ENCODE measurements at places on chromosomes 6 and 20.

GRCh38 chr20:50195524-50196120, 5.0 kb downstream of the CEBPB start:
- DNase-seq = no peak

- DNase-seq = no peak
Measured at GRCh38 chr20:54132612-54133433, 41.0 kb downstream of the CYP24A1 start.

GRCh38 chr6:99013145-99013544, 65.4 kb upstream of the FBXL4 start:
- DNase-seq = no peak

GRCh38 chr6:21284706-21285105, 308.8 kb upstream of the SOX4 start:
- DNase-seq = no peak

DNA sequence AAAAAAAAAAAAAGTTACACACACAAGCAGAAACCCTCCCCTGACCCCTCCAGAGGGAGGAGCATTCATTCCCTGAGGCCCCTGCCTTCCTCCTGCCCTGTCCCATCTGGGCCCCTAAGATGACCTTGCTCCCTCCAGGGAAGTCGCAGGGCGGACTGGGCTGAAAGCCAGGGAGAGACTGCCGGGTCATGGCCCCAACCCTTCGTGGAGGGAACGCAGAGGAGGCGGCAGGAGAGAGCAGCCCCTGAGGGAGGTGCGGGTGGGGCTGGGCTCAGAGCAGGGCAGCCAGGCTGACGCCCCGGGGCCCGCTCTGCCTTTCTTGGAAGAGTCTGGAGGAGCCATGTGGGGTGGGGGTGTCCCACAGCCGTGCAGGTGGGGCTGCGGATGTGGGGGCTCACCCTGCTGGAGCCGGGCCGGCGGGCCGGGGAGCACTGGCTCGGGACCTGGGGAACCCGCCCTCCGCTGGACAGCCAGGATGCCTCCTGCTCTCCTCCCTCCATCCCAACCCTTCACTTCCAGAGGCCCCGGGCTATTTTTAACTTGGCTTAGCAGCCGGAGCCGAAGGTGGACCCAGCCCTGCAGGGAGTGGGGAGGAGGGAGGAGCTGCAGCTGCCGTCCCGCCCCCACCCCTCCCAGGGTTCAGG, 15.0 kb upstream of the ABHD16B start:
- DNase-seq = no peak

GRCh38 chr6:123064038-123064437, 68.0 kb downstream of the CLVS2 start:
- DNase-seq = no peak

GRCh38 chr20:24828992-24829648, 119.9 kb upstream of the CST7 start:
- no peak for DNase-seq

DNA sequence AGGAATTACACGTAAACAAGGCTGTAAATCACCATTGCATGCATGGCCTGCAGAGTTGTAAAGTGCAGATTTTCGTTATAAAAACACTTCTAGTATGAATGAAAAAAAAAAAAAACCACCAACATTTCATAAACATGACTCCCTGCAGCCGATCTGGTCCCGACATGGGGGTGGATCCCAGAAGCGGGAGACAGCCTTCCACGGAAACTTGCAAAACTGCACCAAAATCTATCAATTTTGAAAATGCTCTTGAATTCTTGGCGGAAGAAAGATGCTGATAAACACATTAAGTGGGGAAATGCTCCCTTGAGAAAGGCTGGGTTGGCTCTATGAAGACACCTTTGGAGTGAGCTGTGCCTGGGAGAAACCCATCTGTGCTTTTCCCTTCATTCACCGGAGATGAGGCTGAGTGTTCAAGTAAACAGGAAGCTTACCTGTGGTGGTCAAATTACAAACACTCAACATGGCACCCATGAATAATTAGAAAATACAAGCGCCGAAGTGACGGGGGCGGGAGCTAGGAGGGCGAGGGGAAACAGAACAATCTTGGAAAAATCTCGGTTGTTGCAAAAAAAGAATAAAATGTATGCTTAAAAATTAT, 845 bp upstream of the ANKRD60 start:
- DNase-seq = no peak

- no peak for DNase-seq
Measured at GRCh38 chr6:163605385-163606097, 191.0 kb downstream of the QKI start.

All from GM18507 (cell line).